ENCODE measurements at places on chromosomes 1 and 21. TPM values are rescaled to one million over a fixed set of nuclear protein-coding genes. Genes with fewer than 3 reads are reported as not detected.

- DNase-seq = no peak
Observed at GRCh38 chr1:48472638-48473037, 634 bp upstream of the SPATA6 start.

DNA sequence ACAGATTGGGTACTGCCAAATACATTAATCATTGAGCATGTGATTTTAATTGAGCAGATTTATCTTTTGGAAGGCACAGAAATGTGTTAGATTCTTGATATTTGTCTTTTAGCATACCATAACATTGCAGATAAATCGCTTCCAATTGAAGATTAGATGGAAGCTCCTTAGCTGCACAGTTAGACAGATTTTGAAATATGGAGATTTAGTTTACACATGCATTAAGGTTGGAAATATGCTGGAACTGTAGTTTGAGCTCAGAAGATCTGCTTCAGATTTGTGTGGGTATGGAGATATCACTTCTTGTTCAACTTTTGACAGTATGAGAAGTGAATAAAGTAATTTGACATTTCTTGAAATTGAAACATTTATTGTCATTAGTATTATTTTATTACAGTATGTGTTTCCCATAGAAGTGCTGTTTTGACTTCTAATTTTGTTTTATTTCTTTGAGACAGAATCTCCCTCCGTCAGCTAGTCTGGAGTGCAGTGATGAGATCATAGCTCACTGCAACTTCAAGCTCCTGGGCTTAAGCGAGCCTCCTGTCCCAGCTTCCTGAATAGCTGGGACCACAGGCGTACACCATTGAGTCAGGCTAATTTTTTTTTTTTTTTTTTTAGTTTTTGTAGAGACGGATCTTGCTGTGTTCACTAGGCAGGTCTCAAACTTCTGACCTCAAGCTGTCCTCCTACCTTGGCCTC lies 29.1 kb downstream of the THRAP3 start:
- DNase-seq = no peak

- no peak for DNase-seq
Observed at GRCh38 chr1:15151377-15151806, 2.2 kb upstream of the TMEM51 start.

- no peak for DNase-seq
Observed at GRCh38 chr1:21624571-21625389, 44.4 kb downstream of the RAP1GAP start.

- DNase-seq = no peak
Observed at GRCh38 chr1:168148916-168149315, 12.2 kb upstream of the GPR161 start.

GRCh38 chr1:202286622-202287097 lies 55.1 kb downstream of the UBE2T start:
- no peak for DNase-seq

GRCh38 chr1:86156566-86157455 lies at the start of gene COL24A1:
COL24A1 (minus strand) TSS chr1:86156772; CDS start chr1:86156396, 376 bp downstream.
- DNase-seq = peak; percentile 39

DNA sequence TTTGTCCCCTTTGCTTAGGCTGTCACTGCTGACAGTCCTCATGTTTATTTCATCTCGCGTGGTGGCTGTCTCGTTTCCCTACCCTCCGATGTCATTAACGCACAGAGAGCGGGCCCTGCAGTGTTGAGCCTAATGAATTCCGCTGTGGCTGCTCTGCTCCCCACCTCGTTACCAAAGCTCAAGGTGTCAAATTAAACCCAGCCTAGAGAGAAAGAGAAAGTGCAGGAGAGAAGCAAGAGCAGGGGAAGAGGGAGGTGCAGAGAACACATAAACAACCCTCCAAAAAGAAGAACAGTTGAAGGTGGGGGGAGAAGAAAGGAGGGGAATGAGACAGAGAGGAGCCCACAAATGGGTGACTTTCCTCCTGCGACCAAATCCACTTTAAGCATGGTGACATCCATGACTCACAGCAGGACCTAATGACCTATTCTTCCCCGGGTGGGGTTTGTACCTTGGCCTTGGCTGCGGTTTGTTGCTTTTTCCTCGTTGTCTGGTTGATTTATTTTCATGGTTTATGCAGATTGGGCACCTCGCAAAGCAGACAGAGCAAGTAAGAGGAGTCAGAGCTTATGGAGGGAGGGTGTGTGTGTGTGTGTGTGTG lies 92.5 kb downstream of the PBX1 start:
- DNase-seq = no peak

DNA sequence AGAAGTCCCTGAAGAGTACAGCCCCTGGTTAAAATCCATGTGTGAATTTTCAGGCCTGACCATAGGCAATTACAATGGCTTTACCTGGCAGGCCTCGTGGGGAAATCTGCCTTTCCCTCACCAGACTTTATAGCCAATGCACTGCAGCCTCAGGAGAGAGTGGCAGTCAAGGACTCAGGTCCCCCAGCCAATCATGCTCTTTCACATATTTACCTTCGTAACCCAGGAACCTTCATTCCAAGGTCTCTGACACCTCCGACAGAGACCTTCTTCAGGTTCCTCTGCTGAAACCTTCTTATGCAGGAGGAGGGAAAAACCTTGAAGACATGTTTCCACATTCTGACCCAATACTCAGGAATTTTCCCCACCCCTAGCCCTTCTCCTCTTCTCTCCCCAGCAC lies 118.9 kb downstream of the FASLG start:
- DNase-seq = no peak

GRCh38 chr1:42334240-42335049 lies 590 bp downstream of the FOXJ3 start:
- no peak for DNase-seq

DNA sequence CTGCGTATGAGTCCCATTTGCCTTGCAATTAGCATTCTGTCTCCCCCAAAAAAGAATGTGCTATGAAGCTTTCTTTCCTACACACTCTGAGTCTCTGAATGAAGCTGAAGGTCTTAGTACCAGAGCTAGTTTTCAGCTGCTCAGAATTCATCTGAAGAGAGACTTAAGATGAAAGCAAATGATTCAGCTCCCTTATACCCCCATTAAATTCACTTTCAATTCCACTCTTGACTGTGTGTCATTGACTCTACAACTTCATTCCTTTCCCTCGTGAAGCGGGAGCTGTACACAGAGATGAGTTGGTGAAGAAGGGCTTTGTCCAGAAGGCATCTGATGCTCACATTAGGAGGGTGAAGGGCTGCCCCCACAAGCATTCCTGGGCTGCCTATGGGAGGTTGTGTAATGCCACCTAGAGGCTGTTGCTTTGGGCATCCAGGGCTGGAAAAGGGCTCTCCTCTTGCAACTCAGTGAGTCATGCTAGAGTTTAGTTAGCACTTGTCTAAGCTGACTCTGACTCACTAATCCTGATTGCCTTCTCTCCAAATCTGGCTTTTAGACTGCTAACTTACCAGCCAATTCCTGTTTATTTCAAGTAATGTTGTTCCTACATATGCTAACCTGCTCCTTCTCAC lies 1.8 kb downstream of the SPRR1B start:
- DNase-seq = no peak

DNA sequence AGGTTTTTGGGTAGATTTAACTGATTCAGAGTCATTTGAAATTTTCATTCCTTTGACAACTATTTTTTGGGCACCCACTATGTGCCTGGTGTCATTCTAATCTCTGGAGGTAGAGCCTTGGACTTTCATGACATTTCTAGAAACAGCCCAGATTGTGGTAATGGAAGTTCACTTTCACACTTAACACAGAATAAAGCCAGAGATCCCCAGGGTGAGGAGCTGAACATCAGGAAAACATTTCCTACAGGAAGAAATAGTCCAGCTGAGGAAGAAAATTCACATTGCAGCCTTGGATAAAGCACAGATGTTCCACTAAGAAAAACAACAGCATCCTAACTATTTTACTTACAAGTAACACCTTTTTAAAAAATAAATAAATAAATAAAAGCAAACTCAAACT lies 102.4 kb upstream of the KRTAP19-8 start:
- DNase-seq = no peak

DNA sequence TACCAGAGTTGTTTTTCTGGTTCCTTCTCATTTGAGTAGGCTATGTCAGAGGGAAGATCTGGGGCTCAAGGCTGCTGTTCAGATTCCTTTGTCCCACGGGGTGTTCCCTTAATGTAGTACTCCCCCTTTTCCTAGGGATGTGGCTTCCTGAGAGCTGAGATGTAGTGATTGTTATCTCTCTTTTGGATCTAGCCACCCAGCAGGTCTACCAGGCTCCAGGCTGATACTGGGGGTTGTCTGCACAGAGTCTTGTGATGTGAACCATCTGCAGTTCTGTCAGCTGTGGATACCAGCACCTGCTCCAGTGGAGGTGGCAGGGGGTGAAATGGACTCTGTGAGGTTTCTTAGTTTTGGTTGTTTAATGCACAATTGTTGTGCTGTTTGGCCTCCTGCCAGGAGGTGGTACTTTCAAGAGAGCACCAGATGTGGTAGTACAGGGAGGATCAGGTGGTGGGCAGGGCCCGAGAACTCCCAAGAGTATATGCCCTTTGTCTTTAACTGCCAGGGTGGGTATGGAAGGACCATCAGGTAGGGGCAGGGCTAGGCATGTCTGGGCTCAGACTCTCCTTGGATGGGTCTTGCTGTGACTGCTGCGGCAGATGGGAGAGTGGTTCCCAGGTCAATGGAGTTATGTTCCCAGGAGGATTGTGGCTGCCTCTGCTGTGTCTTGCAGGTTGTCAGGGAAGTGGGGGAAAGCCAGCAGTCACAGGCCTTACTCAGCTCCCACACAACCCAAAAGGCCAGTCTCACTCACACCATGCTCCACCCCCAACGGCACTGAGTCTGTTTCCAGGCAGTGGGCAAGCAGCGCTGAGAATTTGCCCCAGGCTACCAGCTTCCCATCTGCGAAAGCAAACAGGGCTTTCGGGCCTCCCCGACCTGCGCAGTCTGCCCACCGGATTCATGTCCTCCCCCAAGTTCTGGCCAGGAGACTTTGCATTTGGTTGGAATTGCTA lies 64.2 kb downstream of the SERINC2 start:
- DNase-seq = no peak

DNA sequence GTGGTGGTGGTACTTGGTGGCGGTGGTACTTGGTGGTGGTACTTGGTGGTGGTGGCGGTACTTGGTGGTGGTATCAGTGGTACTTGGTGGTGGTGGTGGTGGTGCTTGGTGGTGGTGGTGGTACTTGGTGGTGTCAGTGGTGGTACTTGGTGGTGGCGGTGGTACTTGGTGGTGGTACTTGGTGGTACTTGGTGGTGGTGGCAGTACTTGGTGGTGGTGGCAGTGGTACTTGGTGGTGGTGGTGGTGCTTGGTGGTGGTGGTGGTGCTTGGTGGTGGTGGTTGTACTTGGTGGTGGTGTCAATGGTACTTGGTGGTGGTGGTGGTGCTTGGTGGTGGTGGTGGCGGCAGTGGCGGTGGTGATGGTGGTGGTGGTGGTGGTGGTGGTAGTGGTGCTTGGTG lies 20.2 kb downstream of the COQ8A start:
- DNase-seq = no peak

GRCh38 chr1:3483380-3483779 lies 28.9 kb downstream of the ARHGEF16 start:
- no peak for DNase-seq

GRCh38 chr1:93042187-93043056 lies 36.7 kb upstream of the MTF2 start:
- no peak for DNase-seq

GRCh38 chr21:44871576-44872269 lies 1.8 kb downstream of the PTTG1IP start:
- no peak for DNase-seq

DNA sequence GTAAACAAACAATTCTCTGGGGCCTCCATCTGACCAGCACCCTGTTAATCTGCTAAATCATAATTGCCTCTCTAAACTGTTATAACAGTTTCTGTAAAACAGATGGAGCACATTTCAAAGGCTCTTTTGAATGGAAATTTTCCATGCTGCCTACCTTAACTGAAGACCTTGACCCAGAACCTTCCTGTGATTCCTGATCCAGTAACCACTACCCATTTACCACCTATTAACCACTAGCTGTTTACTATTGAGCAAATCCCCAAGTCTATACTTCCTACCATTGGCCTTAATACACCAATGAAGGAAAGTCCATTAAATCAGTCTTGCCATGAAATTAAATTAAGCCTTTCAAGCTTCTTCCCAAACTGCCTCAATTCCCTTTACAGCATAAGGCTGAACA lies 46.3 kb downstream of the RAB3GAP2 start:
- DNase-seq = no peak

DNA sequence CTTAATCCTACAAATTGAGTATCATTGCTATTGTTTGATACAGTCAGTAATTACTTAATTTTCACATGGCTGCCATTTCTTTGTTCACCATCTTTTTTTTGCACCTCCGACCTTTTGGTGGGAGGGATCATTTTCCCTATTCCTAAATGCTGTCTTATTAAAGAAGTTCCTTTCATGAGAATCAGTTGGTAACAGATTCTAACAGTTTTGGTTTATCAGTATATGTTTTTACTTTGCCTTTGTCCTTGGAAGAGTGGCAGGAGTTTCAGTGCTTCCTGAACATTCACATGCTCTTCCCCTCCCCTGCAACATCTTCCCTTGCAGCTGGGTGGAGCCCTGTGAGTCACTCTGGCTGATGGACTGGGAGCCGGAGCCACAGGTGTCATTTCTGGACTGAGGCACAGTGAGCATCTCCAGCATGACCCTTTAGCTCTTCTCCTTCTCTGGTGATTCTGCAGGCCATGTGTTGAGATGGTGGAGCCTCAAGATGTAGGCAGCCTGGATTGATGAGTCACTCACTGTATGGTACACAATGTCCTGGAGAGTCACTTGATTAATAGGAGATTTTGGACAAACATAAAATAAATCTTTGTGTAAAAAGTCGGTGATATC lies 217.7 kb downstream of the URB2 start:
- no peak for DNase-seq

GRCh38 chr1:22794647-22795365 lies 84.2 kb downstream of the EPHB2 start:
- no peak for DNase-seq

DNA sequence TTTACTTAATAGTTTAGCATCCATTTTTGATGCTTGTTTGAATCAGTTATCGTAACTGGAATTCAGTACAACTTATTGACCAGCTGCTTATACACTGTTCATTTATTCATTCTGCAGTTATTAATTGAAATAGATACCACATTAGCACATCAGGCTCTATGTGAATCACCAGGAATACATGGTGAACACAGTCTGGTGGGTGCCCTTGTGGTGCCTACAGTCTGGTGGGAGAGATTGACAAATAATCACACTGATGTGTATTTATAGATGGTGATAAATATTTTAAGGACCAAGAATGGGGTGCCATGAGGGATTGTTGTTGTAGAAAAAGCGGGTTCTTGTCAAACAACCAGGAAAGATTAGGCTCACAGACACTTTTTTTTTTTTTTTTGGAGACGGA lies 87.6 kb downstream of the ZFYVE9 start:
- no peak for DNase-seq

- DNase-seq = no peak
Observed at GRCh38 chr1:57916041-57916440, 492.2 kb upstream of the DAB1 start.

Gene ZRANB2
- total RNA-seq = 106 TPM

Gene DUSP10
- 9.3 TPM for total RNA-seq

Gene CORT
- 1.0 TPM for total RNA-seq

Gene FAM151A
- total RNA-seq = not detected

Gene AIRE
- total RNA-seq = not detected

Gene KCNK2
- 0.60 TPM for total RNA-seq

Gene H3-3A
- 1,238 TPM for total RNA-seq

Gene TFAP2E
- 0.84 TPM for total RNA-seq

Gene CD1B
- not detected for total RNA-seq
